ENCODE measurements at places on chromosomes 5 and 9.

DNA sequence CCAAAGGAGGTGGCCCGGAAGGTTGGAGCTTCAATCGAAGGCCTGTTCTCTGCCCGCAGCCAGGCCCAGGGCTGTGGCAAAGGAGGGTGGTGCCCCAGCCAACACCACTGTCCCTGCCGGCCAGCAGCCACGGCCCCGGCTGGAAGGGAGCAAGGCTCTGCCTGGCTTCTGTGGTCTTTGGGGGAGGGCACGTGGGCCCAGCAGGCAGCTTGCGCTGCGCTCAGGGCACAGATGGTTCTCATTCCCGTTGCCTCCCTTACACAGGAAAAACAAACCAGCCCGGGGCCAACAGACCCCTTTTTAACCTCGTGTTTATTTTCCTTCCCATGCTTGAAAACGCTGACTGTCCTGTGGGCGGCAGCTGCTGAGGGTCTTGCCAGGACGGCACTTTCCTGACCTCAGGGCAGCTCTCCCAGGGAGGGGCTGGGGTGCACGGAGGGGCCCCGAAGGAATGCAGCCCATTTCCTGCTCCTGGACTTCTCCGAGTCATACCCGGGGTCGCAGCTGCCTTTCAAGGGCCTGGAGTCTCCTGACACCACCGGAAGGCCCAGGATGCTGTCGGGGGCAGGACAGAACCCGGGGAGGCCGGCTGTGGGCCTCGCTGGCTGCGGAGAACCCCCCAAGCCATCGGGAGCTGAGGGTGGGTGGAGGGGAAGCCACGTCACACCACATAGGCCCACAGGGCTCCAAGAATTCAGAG, 1.1 kb upstream of the GPSM1 start:
- DNase-seq = no peak

- DNase-seq = no peak
Observed at GRCh38 chr5:72179816-72180440, 72.7 kb downstream of the MAP1B start.

GRCh38 chr9:4955836-4956235, 29.2 kb upstream of the JAK2 start:
- no peak for DNase-seq

DNA sequence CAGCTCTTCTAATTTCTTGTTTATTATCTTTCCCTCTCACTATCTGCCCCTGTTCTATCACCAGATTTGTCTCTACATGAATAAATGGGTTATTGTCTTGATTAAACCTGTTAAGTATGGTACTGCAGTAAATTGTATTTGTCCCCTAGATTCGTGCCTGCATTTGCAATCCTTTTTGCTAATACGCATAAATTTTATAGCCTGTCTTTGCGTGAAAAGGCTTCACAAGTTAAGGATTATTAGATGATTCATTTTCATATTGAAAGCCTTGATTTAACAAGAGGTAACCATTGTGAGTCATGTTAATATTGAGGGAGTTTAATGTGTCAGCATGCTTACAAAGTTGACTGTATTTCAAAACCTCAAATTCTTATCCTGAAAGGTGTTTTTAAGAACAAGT, 204.6 kb downstream of the PCSK1 start:
- DNase-seq = no peak

DNA sequence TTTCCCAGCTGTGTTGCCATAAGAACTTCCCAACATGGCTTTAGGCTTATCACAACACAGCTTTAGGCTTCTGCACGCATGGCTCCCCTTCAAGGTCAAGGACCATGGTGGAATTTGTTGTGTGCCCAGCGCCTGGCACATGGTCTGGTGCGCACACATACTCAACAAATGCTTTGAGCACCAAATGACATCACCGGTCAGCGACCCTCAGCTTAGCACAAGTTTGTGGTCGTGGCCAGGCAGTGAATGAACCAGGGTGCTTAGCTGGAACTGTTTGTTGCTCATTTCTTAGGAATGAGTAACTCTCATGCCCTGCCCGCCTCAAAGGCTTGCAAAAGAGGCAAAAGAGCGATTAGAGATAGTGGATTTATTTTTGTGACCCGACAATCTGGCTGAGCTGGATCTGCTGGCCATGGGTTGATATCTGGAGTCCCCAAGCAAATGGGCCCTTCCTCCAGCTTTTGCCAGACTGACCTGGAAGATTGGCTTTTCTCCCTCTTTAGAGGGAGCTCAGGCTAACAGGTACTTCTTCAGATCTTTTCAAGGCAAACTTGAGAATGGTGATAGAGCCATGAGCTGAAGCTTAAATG, 58.9 kb downstream of the DAP start:
- DNase-seq = no peak

- DNase-seq = no peak
Observed at GRCh38 chr5:169670769-169671525, 33.9 kb downstream of the DOCK2 start.

DNA sequence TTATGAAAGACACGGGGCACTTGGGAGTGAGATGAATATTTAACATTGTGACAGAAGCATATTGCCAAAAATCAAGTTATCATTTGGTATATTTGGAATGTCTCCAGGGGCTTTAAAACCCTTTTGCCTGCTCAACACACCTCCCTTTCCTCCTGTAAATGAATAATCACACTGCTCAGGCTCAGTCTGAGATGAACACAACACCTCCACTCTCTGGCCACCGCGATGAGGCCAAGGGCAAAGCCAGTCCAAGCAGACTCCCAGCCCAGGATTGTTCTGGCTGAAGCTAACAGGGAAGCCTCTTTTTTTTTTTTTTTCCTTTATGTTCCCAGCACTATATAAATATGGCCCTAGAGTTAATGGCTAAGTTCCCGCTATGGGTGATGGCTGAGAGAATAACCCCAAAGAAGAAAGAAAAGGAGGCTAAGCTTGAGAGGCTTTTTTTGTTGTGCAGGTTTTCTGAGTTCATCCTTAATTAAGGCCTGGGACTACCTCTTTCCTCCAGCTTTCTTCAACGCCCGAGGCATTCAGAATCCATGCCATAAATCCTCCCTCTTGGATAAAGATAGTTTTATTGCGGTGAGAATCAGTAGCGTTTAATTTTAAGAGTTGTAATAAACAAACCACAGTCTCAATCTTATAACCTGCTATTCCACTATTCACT, 10.5 kb upstream of the ERAP1 start:
- DNase-seq = no peak
